Subcutaneous preadipocyte (primary cell): ENCODE measurements at places on chromosomes 11 and 22. TPM values are rescaled to one million over a fixed set of nuclear protein-coding genes. Genes with fewer than 3 reads are reported as not detected.

The KRTAP5-8 gene
- total RNA-seq = not detected in 2 replicates

The CYB5R2 gene
- total RNA-seq = 17.6 and 23.5 TPM in 2 replicates

The SPECC1L gene
- total RNA-seq = 28.7 and 35.2 TPM in 2 replicates

The ADM gene
- 91.9 and 227 TPM in 2 replicates for total RNA-seq

The MADD gene
- total RNA-seq = 10.3 and 20.3 TPM in 2 replicates

The TRIM49 gene
- not detected in 2 replicates for total RNA-seq

The PRODH gene
- total RNA-seq = 0.20 and 0.37 TPM in 2 replicates

The MFNG gene
- 0.59 TPM in 1 of 2 replicates, not detected in the other for total RNA-seq

The RPL27A gene
- total RNA-seq = 578 and 1,099 TPM in 2 replicates

The MUC6 gene
- total RNA-seq = not detected in 2 replicates

The AMBRA1 gene
- 23.5 and 26.0 TPM in 2 replicates for total RNA-seq

The OR6A2 gene
- total RNA-seq = under 0.01 and 0.59 TPM in 2 replicates

The CLCF1 gene
- total RNA-seq = 3.3 and 4.4 TPM in 2 replicates

The PDGFD gene
- total RNA-seq = 0.39 and 1.5 TPM in 2 replicates

The CRYBB2 gene
- total RNA-seq = not detected in 2 replicates

The PRDX5 gene
- 92.1 and 148 TPM in 2 replicates for total RNA-seq

The BAIAP2L2 gene
- total RNA-seq = 4.1 and 6.2 TPM in 2 replicates

The ZNF215 gene
- total RNA-seq = 2.2 and 5.7 TPM in 2 replicates

The KAT5 gene
- 42.6 and 44.5 TPM in 2 replicates for total RNA-seq

The DDTL gene
- total RNA-seq = 3.7 TPM in 2 replicates

The NELL1 gene
- not detected in 2 replicates for total RNA-seq

The KIRREL3 gene
- total RNA-seq = under 0.01 TPM in 2 replicates

The FRMD8 gene
- 50.3 and 57.3 TPM in 2 replicates for total RNA-seq

The SLC25A45 gene
- total RNA-seq = 3.3 and 4.0 TPM in 2 replicates

The MS4A12 gene
- total RNA-seq = not detected in 2 replicates

The RASL10A gene
- not detected in 2 replicates for total RNA-seq

The ELF5 gene
- total RNA-seq = not detected in 2 replicates

The TMEM151A gene
- under 0.01 and 0.20 TPM in 2 replicates for total RNA-seq

The C11orf87 gene
- not detected in 2 replicates for total RNA-seq

The NAALAD2 gene
- total RNA-seq = 0.73 and 0.98 TPM in 2 replicates

The RAG1 gene
- 0.20 and 0.37 TPM in 2 replicates for total RNA-seq

The PARVA gene
- 25.6 and 30.5 TPM in 2 replicates for total RNA-seq

The SPDYC gene
- total RNA-seq = not detected in 2 replicates

The IGLL5 gene
- total RNA-seq = not detected in 2 replicates

The UPK3A gene
- total RNA-seq = not detected in 2 replicates

The OR8G5 gene
- total RNA-seq = not detected in 2 replicates

The TSSK2 gene
- total RNA-seq = not detected in 2 replicates

The SMC1B gene
- total RNA-seq = under 0.01 TPM in 2 replicates

The CCT8L2 gene
- not detected in 2 replicates for total RNA-seq

The GPHA2 gene
- not detected in 2 replicates for total RNA-seq

The PDE2A gene
- total RNA-seq = 0.37 and 1.2 TPM in 2 replicates
